Cardiac muscle cell (in vitro differentiated cells and primary cell): ENCODE measurements at places on chromosomes 6 and 20. TPM values are rescaled to one million over a fixed set of nuclear protein-coding genes. Genes with fewer than 3 reads are reported as not detected.

HDGFL1 gene
- polyA plus RNA-seq, result not detected in 2 replicates

SIGLEC1 gene
- polyA plus RNA-seq, result not detected in 2 replicates

ZFAND3 gene
- polyA plus RNA-seq, result 68.0 and 102 TPM in 2 replicates

RAB32 gene
- 18.3 and 19.0 TPM in 2 replicates for polyA plus RNA-seq

NFS1 gene
- polyA plus RNA-seq, result 43.9 and 52.4 TPM in 2 replicates

SAMD10 gene
- 22.6 and 36.5 TPM in 2 replicates for polyA plus RNA-seq

LTB gene
- 0.61 and 1.5 TPM in 2 replicates for polyA plus RNA-seq

SYTL3 gene
- polyA plus RNA-seq, result 11.4 and 15.9 TPM in 2 replicates

SYNDIG1 gene
- 0.39 and 2.4 TPM in 2 replicates for polyA plus RNA-seq

ASIP gene
- polyA plus RNA-seq, result 0.67 and 1.1 TPM in 2 replicates

KHDRBS2 gene
- 1.3 and 3.7 TPM in 2 replicates for polyA plus RNA-seq

LBP gene
- polyA plus RNA-seq, result not detected in 2 replicates

KCNK17 gene
- not detected in 2 replicates for polyA plus RNA-seq

FAM184A gene
- polyA plus RNA-seq, result 4.8 and 9.1 TPM in 2 replicates
